Right ventricle myocardium superior (tissue), 1 donor: ENCODE measurements at places on chromosomes 3 and 15. TPM values are rescaled to one million over a fixed set of nuclear protein-coding genes. Genes with fewer than 3 reads are reported as not detected.

SLC38A3 gene
- 10.6 TPM for total RNA-seq

GUCA1C gene
- total RNA-seq = 0.32 TPM

LXN gene
- 2.4 TPM for total RNA-seq

NDUFB5 gene
- total RNA-seq = 360 TPM

FETUB gene
- total RNA-seq = not detected

SLC2A2 gene
- total RNA-seq = not detected

THBS1 gene
- 37.5 TPM for total RNA-seq

GCSAM gene
- not detected for total RNA-seq

DISP2 gene
- 5.9 TPM for total RNA-seq

GPR62 gene
- total RNA-seq = not detected

BOC gene
- total RNA-seq = 7.4 TPM

CYP1A2 gene
- total RNA-seq = not detected

COPS2 gene
- total RNA-seq = 82.4 TPM

CCR9 gene
- total RNA-seq = not detected

GCNT3 gene
- not detected for total RNA-seq

KBTBD13 gene
- total RNA-seq = 9.4 TPM

CHRM5 gene
- not detected for total RNA-seq

SAMD7 gene
- total RNA-seq = not detected

CYP19A1 gene
- total RNA-seq = 0.19 TPM

CLDN16 gene
- not detected for total RNA-seq

CFAP91 gene
- 0.75 TPM for total RNA-seq

PAQR9 gene
- 10.6 TPM for total RNA-seq

SLC28A1 gene
- total RNA-seq = 0.46 TPM

POPDC2 gene
- 538 TPM for total RNA-seq

ASB14 gene
- total RNA-seq = 13.4 TPM

CSPG5 gene
- total RNA-seq = 0.22 TPM

SLC12A8 gene
- total RNA-seq = 0.30 TPM

BTBD1 gene
- 158 TPM for total RNA-seq

VILL gene
- total RNA-seq = 4.0 TPM

IL17RB gene
- total RNA-seq = 1.9 TPM

HGD gene
- total RNA-seq = not detected

KLHL40 gene
- total RNA-seq = 0.11 TPM

ZMYND10 gene
- total RNA-seq = not detected

DGKG gene
- 30.8 TPM for total RNA-seq

CDC25A gene
- total RNA-seq = 0.83 TPM

LAMB2 gene
- 568 TPM for total RNA-seq

ENTPD3 gene
- total RNA-seq = 0.30 TPM

RBP2 gene
- total RNA-seq = not detected

EAF1 gene
- 7.8 TPM for total RNA-seq

SELENOS gene
- 41.1 TPM for total RNA-seq

CCR3 gene
- total RNA-seq = not detected

EPHB1 gene
- total RNA-seq = 1.1 TPM
